ENCODE measurements at places on chromosomes 12 and 14.

- no peak for DNase-seq
These were observed 72.1 kb upstream of the DUSP6 start for GRCh38 chr12:89424389-89424788.

DNA sequence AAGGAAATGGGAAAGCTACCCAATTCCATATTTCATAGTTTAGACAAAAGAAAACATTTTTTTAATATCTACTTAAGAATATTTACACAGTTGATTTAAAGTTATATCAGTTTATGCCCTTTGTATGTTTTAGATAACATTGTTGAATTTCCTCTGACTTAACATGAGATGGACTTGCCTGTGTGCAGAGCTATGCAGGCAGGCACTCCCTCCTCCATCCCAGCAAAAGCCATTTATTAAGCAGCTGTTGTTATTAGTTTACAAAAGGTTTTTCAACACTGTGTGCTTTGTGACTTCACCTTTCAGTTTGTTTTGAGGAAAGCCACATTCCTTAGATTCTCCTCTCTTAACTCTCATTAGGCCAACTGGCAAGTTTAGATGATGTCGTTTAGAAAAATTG, 337.5 kb upstream of the PDE3A start:
- no peak for DNase-seq

GRCh38 chr14:60301685-60302084, 52.7 kb downstream of the PPM1A start:
- no peak for DNase-seq

DNA sequence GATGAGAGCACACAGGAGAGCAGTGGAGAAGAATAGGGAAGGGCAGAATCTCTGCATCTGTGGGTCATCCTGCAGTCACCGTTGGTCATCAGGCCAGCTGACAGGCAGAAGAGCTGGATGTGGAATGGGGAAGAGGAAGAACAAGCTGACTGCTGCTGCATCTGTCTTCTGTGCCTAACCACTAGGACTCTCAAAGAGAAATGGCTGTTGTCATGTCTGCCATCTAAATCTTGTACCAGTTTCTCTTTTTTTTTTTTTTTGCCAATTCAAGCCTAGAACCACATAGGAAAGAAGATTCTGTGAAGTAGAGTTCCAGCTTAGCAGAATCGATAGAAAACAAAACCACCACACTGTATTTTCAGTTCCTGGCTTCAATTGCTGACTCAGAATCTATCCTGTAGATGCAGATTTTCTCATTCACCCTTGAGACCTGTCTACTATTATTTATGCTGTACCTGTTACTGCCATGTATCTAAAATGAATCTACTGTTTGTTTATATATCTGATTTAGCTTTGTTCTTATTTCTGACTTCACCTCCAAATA, 421.9 kb upstream of the PRICKLE1 start:
- no peak for DNase-seq

DNA sequence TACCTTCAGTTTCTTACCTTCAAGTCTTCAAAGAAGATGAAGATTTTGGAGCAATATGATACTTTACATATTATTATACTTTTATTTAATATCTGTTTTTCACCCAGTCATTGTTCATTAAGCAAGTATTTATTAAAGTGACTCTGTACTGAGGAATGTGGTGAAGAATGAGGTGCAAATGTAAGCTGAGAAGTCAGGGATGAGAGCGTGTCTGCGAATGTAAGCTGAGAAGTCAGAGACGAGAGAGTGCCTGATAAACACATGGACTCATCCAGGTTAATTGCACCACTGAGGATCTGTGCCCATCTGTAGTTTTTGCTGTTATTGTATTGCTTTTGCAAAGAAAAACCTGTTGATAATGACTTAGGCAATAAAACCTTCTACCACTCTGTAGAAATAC, 211.9 kb upstream of the FAR2 start:
- no peak for DNase-seq

- no peak for DNase-seq
These were observed 9.8 kb upstream of the BDKRB2 start for GRCh38 chr14:96194657-96195431.

DNA sequence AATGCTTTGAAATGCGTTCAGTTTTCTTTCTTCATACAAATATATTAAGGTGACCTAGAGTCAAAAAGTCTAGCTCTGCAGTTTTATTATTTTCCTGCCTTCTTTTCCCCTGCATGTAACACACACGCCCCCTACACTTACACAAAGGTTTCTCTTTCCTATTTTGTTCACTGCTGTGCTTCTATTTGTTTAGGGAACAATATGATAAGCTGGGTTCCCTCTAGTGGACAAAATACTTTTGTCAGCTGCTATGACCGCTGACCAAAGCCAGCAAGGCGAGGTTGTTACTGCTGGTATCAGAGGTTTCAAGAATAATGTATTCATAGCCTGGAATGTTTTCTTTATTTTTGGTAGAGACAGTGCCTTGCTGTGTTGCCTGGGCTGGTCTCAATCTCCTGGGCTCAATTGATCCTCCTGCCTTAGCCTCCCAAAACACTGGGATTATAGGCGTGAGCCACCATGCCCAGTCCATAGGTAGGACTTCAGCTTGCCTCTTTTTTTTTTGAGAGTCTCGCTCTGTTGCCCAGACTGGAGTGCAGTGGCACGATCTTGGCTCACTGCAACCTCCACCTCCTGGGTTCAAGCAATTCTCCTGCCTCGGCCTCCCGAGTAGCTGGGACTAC, 33.4 kb downstream of the FNTB start:
- no peak for DNase-seq

DNA sequence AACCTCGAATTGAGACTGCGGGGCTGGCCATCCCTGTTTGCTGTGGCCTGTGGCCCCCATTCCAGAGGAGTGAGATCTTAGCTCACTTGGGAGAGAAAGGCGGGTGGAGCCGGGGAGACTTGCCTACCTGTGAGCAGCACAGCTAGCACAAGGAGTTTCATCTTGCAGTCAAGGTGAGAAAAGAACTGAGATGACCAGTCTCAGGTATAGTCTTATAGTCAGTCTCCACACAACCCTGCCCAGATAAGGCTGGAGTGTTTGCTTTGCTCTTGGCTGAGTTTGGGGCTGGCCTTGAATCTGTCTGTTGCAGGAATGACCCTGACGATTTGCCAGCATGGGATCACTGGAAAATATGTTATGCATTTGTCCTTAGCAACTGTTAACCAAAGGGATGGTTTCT, at the start of gene PLA2G1B:
TSS of gene PLA2G1B (minus strand) at position 187 of the 400 bp plus-strand sequence. CDS start at position 161, 26 bp downstream.
- DNase-seq: no peak

- DNase-seq: no peak
These were observed 5.5 kb downstream of the KRT80 start for GRCh38 chr12:52186118-52186840.

- no peak for DNase-seq
These were observed 8.8 kb upstream of the CHGA start for GRCh38 chr14:92914087-92914656.

- no peak for DNase-seq
These were observed 33.7 kb downstream of the ITPK1 start for GRCh38 chr14:93081876-93082570.

GRCh38 chr12:23446746-23447145, 502.7 kb downstream of the SOX5 start:
- no peak for DNase-seq

- DNase-seq: no peak
These were observed 832.9 kb downstream of the C12orf50 start for GRCh38 chr12:87196321-87196720.

GRCh38 chr14:101018561-101019290, 115.2 kb upstream of the RTL1 start:
- no peak for DNase-seq

DNA sequence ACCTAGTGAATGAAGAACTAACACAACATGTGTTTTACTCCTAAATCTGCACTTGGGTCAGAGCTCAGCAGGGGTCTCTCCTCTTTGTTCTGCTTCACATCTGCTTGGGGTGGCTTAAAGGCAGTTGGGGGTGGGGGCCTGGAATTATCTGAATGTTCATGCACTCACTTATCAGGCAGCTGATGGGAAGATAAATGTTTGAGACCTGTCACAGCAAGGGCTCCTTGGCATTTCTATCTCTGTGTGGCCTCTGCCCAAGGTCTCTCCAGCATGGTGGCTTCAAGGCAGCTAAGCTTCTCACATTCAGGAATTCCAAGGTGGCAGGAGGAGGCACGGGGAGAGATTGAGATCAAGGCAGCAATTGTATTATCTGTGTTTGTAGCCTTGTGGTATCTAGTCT, 6.4 kb upstream of the HMGA2 start:
- DNase-seq: no peak

- DNase-seq: no peak
These were observed 29.4 kb upstream of the OXA1L start for GRCh38 chr14:22737052-22737451.

GRCh38 chr12:2992724-2993123, 33.5 kb downstream of the TEAD4 start:
- no peak for DNase-seq

DNA sequence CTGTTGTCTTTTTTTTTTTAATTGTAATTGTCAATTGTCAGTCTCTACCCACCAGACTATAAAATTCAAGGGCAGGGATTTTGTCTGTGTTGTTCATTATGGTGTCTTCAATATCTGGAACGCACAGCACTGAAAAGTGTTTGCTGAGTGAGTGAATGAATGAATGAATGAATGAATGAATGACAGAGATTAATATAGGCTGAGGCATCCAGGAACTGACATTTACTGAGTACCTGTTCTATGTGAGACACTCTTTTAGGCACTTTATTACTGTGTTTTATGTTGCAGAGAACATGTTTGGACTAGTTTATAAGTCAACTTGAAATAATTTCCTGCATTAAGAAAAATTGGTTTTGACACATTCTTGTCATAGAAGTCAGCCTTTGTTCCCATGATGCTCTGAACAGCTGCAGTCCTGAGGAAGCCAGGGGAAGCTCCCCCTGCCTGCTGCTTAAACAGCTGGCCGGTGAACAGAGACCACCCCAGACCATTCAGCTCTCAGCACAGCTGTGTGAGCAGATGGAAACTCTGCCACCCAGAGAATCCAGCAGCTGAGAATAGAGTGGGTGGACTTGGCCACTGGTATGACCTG, 160.7 kb upstream of the CCND2 start:
- DNase-seq: no peak

GRCh38 chr12:18646286-18646890, 91.4 kb downstream of the PLCZ1 start:
- no peak for DNase-seq

GRCh38 chr14:27387463-27387862, 789.6 kb upstream of the NOVA1 start:
- DNase-seq: no peak

DNA sequence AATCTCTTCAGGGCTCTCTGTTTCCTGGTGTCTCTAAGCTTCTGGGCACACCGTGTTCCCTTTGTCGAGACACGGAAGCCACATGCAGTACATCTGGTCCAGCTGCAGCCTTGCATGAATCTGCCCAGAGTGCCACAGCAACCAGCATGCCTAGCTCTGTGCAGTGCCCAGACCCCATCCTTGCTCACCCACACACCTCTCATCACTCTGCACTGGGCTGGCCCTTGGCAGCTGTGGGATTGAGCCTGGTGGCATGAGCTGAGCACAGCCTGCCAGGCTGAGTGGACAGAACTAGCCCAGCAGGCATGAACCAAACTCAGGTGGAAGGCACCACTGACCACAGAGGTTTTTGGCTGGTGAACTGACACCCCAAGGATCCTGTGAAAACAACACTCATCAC, 279.9 kb downstream of the ATXN7L3B start:
- no peak for DNase-seq

GRCh38 chr12:26941215-26941594, 2.9 kb downstream of the FGFR1OP2 start:
- no peak for DNase-seq

- DNase-seq: no peak
These were observed 304.4 kb downstream of the TMEM132D start for GRCh38 chr12:129599406-129599805.

- DNase-seq: no peak
These were observed 73.8 kb upstream of the TBX3 start for GRCh38 chr12:114757684-114758325.

DNA sequence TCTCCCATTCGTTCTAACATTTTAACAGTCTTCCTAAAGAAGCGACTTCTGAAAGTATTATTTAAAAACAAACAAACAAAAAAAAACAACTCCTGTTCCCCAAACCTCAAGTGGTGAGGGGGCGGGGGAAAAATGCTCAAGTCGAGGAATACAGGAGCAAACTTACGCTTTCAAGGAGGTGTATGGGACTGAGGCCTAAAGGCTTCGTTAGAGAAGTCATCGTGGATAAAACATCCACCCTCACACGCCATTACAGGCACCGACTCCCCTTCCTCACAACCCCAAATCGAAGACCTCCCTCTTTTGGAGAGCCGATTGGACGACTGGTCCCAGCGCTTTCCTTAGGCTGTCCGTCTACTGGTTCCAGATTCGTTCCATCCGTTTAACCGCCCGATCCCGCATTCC, 693 bp downstream of the CBX5 start:
- DNase-seq: no peak

GRCh38 chr12:127546721-127547505, 720.1 kb upstream of the TMEM132C start:
- no peak for DNase-seq

- DNase-seq: peak; percentile 70
These were observed at the start of gene EML5 for GRCh38 chr14:88792473-88793258. EML5 (minus strand) TSS chr14:88792953; CDS start chr14:88792503, 450 bp downstream.

GRCh38 chr14:99809360-99809759, 16.1 kb downstream of the EML1 start:
- no peak for DNase-seq

DNA sequence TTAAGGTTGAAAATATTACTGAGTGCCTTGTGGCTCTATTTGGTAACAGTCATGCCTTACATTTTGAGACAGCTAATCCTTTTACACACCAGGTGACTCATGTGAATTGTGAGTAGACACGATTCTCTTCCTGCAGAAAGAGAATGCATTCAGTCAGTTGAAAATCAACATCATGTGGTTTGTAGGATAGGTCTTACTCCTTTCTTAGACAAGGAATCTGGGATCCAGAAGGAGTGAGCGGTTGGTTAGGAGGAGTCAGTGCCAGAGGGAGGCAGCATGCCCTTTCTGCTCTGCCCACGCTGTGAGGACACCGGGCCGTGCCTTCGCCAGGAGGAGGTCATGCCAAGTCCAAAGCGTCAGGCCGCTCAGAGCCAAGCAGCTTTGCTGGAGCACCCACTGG, 47.6 kb downstream of the TRAF3 start:
- DNase-seq: no peak

GRCh38 chr12:45446013-45446412, 230.1 kb downstream of the ANO6 start:
- DNase-seq: no peak

DNA sequence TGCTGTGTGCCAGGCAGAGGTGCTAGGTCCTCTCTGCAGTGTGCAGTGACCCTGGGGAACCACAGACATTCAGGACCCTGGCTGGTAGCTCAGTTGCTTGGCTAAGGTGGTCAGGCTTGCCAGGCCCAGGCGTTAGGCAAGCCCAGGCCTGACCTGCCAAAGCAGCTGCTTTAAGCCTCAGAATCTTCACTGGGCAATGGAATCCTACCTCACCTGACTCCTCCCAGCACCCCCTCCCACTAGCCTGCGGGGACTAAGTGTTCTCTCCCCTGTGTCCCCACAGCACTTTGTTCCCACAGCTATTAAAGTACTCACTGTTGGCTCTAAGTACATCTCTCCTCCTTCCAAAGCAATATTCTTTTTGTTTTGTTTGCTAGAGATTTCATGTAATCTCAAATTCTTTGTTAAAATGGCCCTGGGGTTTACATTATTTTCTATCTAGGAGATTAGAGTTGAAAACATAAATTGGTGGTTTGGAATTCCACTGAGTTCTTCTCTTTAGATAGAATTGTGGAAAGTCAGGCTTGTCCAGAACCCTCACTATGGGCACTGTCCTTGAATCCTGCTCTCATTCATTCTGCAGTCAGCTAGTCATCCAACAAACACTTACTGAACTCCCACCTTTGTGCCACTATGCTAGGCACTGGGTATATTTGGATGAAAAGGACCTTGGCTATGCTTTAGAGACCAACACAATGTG, 44.4 kb downstream of the DGLUCY start:
- DNase-seq: no peak

GRCh38 chr12:70830221-70831061, 90.1 kb downstream of the PTPRR start:
- DNase-seq: no peak
